ENCODE measurements at places on chromosomes 12 and 14. TPM values are rescaled to one million over a fixed set of nuclear protein-coding genes. Genes with fewer than 3 reads are reported as not detected.

DNA sequence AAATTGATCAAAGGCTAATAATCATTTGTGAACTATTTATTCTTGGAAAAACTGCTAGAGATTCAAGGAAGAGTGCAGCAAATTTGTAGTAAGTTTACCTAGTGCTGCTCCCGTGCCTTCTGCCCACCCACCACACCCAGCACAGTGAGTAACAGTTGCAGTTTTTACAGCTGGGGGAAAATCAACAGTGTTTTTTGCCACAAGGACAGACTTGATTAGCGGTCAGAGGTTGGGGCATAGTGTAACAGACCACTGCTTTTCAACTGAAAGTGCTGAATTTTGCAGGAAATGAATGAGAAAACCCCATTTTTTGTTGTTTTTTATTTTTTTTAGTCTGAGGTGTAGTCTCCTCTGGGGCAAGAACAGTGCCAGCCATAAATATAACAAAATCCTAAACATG, 7.5 kb upstream of the KLRK1 start:
- DNase-seq: no peak

DNA sequence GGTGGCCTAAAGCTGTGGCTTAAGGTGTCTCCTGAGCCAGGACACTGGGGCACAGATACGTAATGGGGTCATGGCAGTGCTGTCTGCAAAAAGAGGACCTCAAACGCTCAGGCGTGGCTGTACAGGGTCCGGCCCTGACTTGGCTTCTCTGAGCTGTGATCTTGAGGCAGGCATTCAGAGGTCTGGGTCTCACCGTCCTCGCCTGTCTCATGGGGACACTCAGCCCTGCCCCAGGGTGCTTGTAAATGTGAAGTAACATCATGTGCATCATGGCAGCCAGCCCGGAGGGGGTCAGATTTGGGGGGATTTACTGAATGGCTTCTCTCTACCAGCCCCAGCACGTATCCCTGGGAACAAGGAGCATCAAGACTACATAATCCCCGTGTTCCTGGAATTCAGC, 28.8 kb downstream of the DIO3 start:
- DNase-seq: no peak

- peak; percentile 64 for DNase-seq
These were observed 823 bp downstream of the ATG2B start for GRCh38 chr14:96362071-96362964.

DNA sequence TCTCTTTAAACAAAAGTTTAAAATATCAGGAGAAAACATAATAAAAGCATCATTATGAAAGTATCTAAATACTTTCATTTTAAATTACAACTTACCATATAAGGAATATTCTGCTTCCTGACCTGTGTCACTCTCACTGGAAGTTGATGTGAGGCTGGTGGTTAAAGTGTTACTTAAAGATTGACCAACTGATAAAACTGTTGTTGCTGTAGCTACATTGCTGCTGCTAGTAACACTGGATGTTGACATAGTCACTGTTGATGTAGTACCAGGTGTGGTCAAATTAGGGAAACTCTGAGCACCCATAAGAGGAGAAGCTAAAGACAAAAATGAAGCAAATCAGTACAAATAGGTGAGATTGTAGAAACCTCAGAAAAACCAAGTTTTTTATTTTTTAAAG, 79.9 kb downstream of the HECTD1 start:
- DNase-seq: peak; percentile 19

GRCh38 chr14:77275041-77275580, 4.1 kb upstream of the NGB start:
- DNase-seq: no peak

DNA sequence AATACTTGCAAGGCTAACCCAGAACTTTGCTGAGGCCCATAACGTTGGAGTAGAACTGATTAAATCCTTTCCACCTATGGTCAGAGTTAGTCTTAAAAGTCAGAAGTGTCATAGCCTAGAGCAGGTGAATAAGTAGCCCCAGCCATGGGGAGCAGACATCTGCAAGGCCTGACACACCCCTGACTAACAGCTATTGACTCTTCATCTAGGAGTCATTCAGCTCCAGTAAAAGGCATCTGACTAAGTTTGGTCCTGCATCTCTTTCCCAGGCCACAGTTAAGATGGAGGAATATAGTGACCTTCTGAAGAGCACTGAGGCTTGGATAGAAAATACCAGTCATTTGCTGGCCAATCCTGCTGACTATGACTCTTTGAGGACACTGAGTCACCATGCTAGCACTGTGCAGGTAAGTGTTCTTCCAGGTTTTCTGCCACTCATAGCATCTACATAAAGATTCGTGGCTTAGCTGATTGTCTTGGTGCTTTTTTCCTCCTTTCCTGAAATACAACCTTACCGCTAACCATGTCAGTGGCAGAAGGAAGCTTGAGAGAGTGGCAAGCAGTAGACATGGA, 212.9 kb downstream of the ESR2 start:
- no peak for DNase-seq

- DNase-seq: no peak
These were observed 760.4 kb downstream of the TMEM121 start for GRCh38 chr14:106286697-106287290.

GRCh38 chr14:45893127-45893526, 640.1 kb upstream of the MIS18BP1 start:
- no peak for DNase-seq

- no peak for DNase-seq
These were observed 9.5 kb upstream of the CDKN3 start for GRCh38 chr14:54387328-54387727.

GRCh38 chr14:64645220-64645892, 58.9 kb upstream of the PLEKHG3 start:
- peak; percentile 100 for DNase-seq

DNA sequence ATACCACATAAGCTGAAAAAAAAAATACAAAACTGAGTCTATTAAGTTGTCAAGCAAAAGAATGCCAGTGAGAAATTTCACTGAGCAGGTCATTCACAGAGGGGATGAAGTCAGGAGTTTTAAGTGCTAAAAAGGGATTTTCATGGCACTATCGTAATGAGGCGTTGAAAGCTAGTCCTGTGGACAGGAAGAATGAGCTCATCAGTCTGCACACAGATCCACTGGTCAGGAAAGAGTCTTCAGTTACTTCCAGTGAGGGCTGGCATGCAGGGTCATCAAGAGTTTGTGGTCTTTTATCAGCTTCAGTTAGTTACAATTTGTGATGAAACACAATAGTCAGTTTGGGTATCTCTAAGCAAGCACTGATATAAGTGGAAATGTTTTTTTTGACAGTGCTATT, 88.1 kb upstream of the WSCD2 start:
- no peak for DNase-seq

DNA sequence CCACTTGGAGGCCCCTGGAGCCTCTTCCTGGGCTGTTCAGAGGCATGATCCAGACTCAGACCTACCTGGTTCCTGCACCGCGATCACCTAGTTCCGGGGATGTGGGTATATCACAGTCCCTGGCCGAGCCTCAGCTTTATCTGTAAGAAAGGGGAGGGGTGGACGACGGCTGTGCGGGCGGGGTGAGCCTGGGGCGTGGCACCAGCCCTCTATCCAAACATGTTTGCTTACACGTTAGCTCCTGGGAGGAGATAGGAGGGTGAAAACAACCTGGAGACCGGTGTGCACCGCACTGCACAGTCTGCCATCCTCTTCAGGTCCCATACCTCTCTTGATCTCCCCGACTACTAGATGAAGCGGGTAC, 1.2 kb downstream of the ANKRD9 start:
- no peak for DNase-seq

GRCh38 chr12:70609203-70609602, 28.0 kb downstream of the PTPRB start:
- no peak for DNase-seq

DNA sequence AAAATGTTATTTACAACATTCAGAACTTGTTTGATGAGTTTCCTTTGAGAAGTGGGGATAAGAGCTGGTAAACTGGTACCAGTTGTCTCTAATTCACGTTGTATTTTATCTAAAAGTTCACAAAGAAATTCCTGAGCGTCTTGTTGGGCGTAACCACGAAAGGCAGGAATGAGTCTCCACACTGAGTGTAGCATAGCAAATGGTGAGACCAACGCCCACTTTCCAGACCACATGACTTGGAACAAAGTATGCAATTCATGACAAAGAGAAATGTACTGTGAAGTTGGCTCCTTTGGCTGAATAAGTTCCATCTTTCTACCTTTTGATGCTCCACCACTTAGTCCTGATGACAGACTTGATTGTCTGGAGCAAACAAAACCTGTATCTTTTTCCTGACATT, 18.4 kb downstream of the USP44 start:
- no peak for DNase-seq

- no peak for DNase-seq
These were observed 26.2 kb upstream of the LRRK2 start for GRCh38 chr12:40198601-40199000.

DNA sequence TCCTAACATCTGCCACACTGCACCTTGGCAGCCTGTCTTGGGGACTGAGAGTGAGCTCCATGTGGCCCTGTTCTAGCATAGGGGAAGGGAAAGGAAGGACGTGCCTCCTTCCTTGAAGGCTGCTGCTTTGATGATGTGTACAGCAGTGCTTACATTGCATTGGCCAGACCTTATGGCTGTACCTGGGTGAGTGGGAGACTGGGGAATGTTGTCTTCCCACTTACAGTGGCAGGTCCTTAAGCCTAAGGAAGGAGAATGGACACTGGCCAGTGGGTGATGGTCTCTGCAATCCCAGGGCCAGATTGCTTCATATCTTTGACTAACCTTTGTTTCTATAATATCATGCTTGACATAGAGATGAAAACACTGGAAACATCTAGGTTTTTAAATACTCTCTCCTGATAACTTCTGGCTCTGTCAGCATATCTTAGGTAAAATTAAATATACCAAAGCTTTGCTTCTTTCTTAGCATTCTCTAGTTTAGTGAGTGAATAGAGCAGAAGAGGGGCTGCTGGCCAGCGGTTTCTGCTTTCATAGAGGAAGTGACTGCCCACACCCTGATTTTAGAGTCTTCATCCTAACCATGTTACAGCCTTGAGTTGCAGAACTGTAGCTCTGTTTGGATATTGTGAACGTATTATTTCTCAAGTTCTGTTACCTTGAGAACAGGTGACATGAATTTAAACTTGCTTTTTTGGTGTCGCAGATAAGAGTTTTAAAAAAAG, 27.2 kb downstream of the KLC1 start:
- DNase-seq: no peak

DNA sequence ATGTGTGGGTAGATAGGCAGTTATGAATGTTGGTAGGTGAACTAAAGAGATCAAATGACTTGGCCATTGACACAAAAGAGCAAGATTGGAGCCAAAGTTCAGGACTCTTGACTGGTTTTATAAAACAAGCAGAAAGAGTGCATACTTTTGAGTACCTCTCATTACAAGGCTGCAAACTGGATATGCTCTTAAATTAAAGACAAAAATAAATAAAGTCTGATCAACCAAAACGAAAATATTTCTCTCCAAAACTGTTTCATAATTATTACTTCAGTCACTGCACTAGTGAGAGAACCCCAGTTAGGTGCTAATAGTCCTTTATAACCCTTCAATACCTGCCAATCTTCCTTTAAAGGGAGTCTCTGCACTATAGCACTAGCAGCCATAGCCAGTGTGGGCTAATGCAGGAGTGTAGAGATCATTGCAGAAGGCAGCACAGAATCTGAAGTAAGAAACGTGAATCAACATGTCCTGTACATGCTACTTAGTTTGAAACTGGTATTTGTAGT, 147.1 kb downstream of the FOXA1 start:
- DNase-seq: no peak

DNA sequence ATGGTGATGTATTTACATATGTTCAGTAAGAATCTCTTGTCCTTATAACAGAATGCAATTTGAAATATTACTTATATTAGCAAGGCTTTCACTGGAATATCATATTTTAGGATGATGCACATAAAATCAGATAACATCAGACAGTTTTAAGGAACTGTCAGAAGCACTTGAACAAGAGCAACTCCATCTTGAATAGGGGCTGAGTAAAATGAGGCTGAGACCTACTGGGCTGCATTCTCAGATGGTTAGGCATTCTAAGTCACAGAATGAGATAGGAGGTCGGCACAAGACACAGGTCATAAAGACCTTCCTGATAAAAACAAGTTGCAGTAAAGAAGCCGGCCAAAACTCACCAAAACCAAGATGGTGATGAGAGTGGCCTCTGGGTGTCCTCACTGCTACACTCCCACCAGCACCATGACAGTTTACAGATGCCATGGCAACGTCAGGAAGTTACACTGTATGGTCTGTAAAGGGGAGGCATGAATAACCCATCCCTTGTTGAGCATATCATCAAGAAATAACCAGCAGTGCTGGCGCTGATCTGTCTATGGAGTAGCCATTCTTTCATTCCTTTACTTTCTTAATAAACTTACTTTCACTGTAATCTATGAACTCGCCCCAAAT, 27.6 kb upstream of the ETV6 start:
- DNase-seq: peak; percentile 11

DNA sequence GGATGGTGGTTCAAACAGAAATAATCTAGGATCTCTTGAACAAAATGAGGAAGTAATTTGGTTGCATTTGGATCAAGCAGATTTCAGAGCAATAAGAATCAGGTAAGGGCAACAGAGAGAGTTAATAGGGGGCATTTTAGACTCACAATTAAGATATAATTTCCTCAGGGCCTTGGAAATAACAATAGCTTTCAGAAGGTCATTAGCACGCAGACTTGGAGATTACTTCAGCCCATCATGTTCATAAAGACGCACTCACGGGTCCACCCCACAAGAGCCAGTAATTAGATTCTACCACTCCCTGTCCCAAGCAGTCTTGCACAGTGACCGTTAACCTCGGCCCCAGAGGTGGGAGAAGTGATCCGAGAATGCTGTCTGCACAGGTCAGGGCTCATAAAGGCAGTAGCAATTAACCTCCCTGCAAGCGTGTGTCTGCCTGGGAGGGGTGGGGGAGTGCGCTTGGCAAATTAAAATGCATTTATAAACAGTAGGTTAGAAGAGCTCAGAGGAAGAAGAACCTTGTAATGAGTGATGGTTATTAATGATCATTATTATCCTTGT, 125.7 kb upstream of the CCDC196 start:
- DNase-seq: no peak

- DNase-seq: no peak
These were observed 235.8 kb downstream of the SSPN start for GRCh38 chr12:26431211-26431610.

DNA sequence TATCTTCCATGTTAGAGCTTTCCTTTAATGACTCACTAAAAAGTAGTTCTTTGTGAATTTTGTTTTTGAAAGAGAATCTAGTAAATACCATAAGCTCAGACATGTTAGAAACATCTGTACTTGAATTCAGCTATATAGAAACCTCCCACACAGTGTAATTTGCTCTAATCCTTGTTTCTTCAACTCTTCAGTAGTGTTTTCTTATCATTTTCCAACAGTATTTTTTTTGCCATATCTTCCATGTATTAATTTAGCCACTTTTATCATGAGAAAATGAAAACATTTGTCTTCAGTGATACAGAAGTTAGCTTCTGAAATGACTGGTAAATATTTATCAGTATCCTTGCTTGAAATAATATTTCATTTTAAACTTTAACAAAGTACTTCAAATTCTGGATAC, 73.6 kb downstream of the ARID2 start:
- no peak for DNase-seq

GRCh38 chr14:35281341-35281740, 10.8 kb upstream of the PSMA6 start:
- DNase-seq: no peak

CLEC4C gene
- not detected for total RNA-seq

SCN8A gene
- 23.5 TPM for total RNA-seq

B3GNT4 gene
- under 0.01 TPM for total RNA-seq

KRT83 gene
- not detected for total RNA-seq

ALKBH1 gene
- total RNA-seq: 8.7 TPM

CORO1C gene
- total RNA-seq: 433 TPM

ENDOU gene
- not detected for total RNA-seq

LRP1-AS gene
- not detected for total RNA-seq

GPR68 gene
- total RNA-seq: 0.86 TPM

DHRS4L2 gene
- 13.2 TPM for total RNA-seq

SLC25A47 gene
- total RNA-seq: not detected

KRT7 gene
- total RNA-seq: 36.7 TPM

Measured in fibroblast of villous mesenchyme (primary cell).